ENCODE measurements at places on chromosomes 11 and 22.

- DNase-seq, result no peak
Measured at GRCh38 chr22:46650078-46650810, 30.1 kb downstream of the GRAMD4 start.

- DNase-seq, result no peak
Measured at GRCh38 chr22:22753526-22754267, 109.3 kb downstream of the GGTLC2 start.

GRCh38 chr11:10984742-10985141, 126.9 kb upstream of the ZBED5 start:
- no peak for DNase-seq

GRCh38 chr11:119374632-119375336, 6.7 kb downstream of the USP2 start:
- DNase-seq, result no peak

- peak; percentile 63 for DNase-seq
Measured at GRCh38 chr11:122853971-122854446, 15.7 kb downstream of the CRTAM start.

GRCh38 chr11:110720431-110721275, 8.4 kb upstream of the ARHGAP20 start:
- no peak for DNase-seq

DNA sequence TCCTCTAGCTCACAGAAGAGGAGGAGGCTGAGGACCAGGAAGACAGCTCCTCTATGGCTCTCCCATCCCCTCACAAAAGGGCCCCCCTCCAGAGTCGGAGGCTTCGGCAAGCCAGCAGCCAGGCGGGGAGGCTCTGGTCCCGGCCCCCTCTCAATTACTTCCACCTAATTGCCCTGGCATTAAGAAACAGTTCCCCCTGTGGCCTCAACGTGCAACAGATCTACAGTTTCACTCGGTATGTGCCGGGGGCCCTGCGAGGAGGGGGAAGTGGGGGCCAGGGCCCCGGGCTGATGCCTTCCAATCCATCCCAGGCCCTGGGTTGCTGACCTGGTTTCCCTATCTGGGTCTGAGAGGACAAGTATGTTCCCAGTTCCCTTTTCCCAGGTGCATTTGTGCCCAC, 7.9 kb downstream of the FOXR1 start:
- DNase-seq, result no peak

DNA sequence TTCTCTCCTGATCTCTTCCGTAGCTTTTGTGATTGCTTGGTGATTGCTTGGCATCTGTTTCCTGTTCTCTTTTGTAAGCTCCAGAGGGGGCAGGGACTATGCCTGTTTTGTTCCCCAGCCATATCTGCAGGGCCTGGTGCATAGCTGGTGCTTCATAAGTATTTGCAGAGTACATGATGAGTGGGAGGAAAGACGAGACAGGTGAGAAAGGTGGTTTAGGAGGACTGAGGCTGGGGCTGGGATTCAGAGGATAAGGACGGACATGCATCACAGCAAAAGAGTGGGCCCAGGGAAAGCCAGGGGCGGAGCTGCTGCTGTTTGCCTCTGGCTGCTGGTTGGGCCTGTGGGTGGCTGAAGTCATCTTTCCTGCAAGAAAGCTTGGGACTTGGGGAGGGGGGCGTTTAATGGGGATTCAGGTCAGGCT, 62.4 kb downstream of the DSCAML1 start:
- peak; percentile 2 for DNase-seq

DNA sequence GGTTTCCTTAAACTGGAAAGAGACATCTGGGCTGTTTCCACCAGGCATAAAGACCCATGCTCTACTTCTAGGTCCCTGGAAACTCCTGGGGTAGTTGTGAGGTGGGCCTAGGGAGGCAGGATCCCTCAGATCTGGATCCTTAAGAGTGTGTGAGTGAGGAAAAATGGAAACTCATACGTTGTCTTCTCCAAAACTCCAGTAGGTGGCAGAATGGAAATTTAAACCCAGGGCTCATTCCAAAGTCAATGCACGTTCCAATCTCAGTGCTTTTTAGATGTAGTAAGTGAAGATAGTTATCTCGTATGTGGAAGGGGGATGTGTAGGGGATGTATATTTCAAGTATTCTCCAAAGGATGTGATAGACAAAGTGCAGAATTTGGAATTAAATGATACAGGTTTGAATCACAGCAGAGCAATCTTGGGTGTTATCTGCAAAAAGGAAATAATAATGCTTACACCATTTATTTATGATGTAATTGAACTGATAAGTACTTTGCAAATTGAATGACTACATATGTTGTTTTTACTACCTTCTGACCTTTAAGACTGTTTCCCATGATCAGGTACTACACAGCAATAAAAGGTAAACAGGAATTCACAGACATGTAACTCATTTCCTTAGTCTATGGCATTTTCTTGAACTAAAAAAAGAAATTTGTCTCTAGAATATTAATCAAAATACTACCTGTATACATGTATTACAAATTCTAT, 13.1 kb upstream of the MMP1 start:
- no peak for DNase-seq

DNA sequence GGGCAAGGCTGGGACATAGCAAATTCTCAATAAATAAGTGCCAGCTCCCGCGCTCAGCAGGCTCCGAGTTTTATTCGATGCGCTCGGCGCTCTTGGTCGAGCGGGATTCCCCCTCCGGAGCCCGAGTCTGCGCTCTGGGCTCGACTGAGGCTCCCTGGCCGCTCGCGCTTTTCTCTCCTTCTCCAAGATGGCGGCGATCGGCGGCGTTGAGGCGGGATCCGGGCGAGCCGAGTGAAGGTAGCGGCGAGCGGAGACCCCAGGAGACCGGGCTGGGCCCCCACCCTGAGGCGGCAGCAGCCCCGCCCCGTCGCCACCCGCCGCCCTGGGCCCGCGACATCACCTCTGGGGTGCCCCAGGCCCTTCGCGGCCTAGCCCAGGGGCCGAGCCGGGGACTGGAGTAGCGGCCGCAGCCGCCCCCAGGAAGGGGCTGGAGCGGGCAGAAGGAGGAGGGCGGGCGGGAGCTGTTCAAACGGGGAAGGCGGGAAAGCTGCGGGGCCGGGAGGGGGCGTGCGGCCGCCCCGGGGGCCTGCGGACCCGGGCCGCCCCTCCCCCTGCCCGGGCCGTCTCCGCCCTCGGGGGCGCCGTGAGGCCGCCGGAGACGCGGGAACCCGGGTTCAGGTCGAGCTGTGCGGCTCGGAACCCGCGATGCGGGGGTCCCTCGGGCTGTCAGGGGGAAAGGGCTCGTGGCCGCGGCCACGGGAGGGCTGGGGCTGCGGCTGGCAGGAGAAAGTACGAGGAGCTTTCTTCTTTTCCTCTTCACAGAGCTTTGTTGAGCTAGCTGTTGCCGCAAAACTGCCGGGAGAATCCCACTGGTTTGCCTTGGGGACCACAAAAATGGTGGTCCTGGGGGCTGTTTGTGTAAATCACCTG, at the start of gene HMGXB4:
HMGXB4 (plus strand) TSS at position 173 of the 870 bp plus-strand sequence. CDS start 4,898 bp downstream, outside the sequence.
- DNase-seq, result peak; percentile 78

DNA sequence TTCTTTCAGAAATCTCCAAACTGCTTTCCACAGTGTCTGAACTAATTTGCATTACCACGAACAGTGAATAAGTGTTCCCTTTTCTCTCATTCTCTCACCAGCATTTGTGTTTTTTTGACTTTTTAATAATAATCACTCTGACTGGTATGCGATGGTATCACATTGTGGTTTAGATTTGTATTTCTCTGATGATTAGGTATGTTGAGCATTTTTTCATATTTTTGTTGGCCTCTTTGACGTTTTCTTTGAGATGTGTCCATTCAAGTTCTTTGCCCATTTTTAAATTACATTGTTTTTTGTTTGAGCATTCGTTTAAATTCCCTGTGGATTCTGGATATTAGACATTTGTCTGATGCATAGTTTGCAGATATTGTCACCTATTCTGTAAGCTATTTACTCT, 1639.6 kb upstream of the TENM4 start:
- DNase-seq, result no peak

DNA sequence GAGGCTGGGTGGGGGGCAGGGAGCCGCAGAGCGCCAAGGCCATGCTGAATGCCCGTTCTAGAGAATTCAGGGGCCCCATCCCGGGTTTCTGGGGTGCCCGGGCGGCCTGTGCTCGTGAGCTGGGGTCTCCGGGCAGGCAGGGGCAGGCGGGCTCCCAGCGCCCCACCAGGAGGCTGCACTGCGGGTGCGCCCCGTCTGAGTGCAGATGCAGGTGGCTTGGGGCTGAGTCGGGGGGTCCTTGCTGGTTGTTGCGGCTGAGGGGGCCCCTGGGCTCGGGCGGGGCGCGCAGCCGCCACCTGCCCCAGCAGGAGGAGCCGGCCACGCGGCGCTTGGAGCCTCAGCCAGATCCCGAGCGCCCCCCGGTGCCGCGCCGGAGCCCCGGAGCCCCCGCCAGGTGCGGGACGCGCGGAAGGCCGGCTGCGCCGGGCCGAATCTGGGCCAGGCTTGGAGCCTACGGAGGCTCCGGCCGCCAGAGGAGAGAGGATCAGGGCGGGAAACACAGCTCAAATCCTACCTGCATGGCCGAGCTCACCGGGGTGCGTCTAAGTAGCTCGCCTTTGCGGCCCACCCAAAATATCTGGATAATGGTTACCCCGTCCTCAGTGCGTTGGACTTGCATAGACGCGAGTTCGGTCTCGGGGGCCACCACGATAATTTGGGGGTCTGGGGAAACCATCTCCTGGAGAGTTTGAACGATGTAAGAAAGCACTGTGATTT, 590 bp upstream of the IGF2 start:
- DNase-seq, result no peak

DNA sequence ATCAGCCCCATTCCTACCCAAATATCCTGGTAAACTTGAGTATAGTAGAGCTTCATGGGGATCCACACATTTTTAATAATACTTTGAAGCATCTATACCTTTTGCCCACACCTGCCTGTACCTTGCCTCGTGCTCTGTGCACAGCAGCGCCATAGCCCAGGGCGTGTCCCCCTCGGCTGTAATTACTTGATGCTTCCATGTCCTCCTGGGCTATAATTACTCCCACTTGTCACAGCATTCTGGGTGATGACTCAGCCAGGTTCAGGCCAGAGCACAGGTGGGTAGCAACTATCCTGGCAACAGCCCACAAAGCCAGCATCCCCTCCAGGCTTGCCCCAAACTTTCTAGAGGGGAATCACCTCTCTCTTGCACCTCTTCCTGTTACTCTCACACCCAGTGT, 23.7 kb upstream of the SLC36A4 start:
- no peak for DNase-seq

GRCh38 chr22:35684270-35684700, 33.4 kb upstream of the APOL5 start:
- no peak for DNase-seq

- no peak for DNase-seq
Measured at GRCh38 chr22:40603088-40603605, 33.4 kb downstream of the MRTFA start.

GRCh38 chr11:96259134-96259830, 83.7 kb downstream of the MAML2 start:
- peak; percentile 85 for DNase-seq

DNA sequence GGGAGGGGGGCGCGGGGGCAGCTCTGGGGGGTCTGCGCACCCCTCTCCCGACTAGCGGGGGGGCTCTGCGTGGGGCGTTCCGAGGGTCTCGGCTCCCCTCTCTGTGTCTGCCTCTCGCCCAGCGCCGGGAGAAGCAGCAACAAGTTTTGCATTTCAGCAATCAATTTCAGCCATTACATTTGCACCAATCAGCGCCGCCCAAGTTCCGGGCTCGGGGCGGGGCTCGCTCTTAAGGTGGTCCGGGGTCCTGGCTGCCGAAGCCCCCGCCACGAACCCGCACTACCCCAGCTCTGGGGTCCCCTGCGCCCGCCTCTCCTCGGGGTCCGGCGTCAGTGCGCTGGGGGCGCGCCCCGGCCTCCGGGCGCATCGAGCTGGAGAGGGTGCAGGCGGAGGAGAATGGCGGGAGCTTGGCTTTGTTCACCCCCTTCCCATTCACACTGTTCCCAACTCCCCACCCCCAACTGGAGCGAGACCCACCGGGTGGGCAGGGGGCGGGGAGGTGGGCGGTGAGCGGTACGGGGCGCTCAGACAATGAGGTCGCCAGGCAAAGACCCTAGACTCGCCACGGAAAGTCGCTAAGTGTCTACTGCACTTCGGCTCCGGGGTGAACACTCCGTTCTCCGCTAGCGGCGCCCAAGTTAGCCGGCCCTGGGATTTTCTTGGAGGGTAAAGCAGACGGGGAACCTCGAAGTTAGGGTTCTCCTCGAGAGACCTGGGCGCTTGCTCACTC, at the start of gene MN1:
MN1 (minus strand) TSS at position 141 of the 730 bp plus-strand sequence. CDS start 1,213 bp downstream, outside the sequence.
- DNase-seq, result peak; percentile 50

DNA sequence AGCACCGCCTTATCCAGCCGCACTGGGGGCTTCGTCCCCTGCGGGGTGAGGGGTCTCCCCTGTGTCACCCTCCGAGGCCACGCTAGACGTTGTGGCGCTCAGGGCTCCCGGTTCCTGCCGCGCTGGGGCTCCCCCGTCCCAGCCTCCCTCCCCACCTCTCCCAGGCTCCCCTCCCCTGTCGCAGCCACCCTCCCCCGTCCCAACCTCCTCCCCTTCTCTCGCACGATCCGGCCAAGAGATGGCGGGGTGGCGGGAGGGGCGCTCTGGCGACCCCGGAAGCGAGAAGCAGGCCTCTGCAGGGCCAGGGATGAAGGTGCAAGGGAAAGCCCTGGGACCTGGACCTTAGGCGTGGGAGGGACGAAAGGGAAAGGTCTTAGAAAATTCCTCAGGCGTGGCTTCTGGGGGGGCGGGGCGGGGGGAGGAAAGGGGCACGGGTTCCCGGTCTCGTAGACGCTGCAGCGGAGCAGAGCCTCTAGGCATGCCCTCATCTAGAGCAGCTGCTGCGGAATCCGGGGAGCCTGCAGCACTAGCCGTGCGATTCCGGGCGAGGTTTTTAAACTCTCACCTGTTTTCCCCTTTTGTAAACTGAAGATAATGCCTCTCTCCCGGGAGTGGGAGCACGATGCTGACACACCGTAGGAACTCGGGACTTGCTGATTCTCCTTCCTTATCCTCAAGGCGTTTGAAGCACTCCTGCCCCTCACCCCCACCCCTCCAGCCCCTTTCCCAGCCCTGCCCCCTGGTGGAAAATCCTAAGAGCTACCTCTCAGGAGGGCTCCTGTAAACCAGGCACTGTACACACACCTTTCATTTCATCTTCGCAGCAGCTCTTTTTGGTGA, 14.4 kb downstream of the KCNJ5 start:
- no peak for DNase-seq

DNA sequence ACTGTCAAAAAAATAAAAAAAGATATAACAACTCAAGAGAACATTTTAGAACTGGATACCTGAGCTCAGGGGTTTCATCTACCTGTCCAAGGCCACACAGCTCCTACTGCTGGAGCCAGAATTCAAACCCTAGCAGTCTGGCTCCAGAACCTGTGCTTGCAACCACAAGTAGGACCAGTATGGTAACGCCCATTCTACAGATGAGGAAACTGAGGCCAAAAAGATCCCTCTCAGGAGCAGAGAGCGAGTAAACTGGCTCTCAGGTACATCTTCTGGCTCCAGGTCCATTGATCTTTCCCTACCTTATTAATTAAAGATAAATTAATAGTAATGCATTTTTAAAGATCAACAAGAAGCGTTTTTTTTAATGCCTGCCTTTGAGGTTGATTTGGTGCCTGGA, 19.2 kb downstream of the P2RX3 start:
- no peak for DNase-seq

DNA sequence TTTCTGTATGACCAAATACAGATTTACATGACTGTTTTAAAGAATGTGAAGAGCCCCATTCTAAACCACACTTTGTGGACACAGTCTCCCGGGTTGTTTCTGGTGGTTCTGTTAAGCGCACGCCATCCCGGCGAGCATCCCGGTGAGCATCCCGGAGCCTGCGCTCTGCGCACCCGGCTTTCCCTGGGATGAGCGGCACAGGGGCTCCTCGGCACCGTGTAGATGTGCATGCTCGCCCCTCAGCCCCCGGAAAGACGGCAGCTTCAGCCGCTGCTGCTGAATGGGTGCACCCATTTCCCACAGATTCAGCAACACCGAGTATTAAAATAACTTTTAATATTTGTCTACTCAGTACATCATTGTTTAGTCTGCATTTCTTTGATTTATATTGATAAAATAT, 36.0 kb downstream of the GLB1L2 start:
- no peak for DNase-seq

All from kidney capillary endothelial cell (primary cell).